Breast epithelium (tissue), 4 donors: ENCODE measurements at places on chromosomes 12 and 14.

DNA sequence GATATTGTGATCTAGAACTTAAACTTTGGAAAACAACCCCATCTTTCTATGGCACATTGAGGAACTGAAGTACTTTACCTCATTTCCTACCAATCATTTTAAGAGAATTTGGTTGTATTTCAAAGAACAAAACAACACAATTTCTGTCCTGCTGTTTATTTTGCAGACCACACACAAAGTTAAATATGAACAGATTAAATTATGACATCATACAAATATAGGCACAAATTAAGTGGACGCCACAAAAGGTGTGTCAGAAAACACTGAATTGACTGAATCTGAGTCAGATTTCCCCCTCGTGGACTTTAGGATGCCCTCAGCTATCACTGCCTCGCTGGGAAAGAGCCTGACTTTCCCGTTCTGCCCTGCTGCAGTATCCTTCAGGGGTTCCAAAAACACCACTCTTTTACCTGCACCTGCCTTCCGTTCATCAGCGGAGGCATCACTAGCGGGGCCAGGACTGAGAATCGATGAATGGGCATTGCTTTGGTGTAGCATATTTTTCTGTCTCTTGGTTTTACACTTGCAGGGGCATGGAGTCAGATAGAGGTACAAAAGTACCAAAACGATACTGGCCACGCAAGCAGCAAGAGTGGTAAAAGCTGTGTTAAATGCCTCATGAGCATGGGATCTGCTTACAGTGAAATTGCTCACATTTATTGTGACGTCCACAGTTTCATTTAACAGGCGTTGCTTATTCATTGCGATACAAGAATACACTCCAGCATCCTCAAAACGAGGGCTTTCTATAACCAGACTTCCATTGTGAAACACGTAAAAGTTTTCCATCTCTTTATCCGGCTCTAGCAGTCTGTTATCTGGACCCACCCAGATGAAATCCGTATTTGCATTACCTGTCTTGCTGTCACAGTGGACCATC is 2.0 kb upstream of the PCED1B start:
- no peaks in the 10 kb centered on the region for H3K27me3 ChIP-seq
- H3K27ac ChIP-seq = peak overlapping the region; percentile 94
- peak overlapping the region; percentile 74 for H3K4me3 ChIP-seq
- no peaks in the 10 kb centered on the region for H3K4me1 ChIP-seq

DNA sequence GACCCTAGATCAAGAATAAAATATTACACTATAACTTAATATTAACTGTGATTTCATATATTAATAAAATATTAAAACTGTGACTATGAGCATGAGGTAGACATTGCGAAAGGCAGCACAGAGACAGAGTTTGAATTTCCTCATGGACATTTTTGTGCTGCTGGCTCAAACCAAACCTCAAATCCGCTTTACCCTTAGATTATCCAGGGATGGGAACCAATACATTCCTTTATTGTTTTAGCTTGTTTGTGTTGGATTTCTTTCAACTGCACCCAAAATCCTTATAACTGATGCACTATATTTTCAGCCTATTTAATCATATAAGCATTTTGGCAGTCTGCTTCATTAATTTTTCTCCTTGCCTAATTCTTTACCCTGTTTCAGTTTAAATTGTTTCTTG is 436.7 kb downstream of the ATP23 start:
- no peaks in the 10 kb centered on the region for H3K27me3 ChIP-seq
- DNase-seq = no peak
- H3K4me1 ChIP-seq = no peaks in the 10 kb centered on the region
- no peak overlapping the region for H3K27ac ChIP-seq

- H3K27ac ChIP-seq = no peak overlapping the region
- H3K4me3 ChIP-seq = no peak overlapping the region
- peak; percentile 51 for DNase-seq
- no peaks in the 10 kb centered on the region for H3K4me1 ChIP-seq
- no peaks in the 10 kb centered on the region for H3K27me3 ChIP-seq
Measured at GRCh38 chr12:52356031-52356761, 11.1 kb downstream of the KRT85 start.

- no peaks in the 10 kb centered on the region for H3K27me3 ChIP-seq
- no peak overlapping the region for H3K4me3 ChIP-seq
- no peak overlapping the region for H3K27ac ChIP-seq
- DNase-seq = no peak
Measured at GRCh38 chr12:75503459-75503858, 8.0 kb downstream of the KRR1 start.

DNA sequence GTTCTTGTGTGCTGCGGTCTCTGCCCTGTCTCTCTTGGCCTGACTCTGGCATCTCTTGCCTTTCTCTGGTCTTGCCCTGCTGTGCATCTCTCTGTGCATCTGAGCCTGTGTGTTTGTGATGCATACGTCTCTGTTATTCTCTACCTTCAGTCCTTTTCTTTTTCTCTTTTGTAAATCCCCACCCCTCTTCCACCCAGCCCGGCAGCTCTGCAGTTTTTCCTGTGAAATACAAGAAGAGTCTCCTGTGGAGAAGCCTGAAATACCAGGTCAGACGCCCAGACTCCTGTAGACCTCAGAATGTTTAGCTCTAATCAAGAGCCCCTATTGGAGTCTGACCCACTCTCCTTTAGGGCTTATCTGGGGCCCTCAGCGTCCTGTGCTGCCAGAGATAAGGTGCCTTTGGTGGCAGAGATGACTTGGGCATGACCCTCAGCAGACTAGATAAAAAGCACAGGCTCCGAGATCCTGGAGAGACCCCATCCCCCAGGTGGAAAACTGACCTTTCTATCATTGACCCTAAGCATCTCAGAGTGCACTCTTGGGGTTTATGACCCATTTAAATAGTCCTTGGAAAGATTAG is 167.5 kb upstream of the SRRM4 start:
- no peak for DNase-seq
- no peak overlapping the region for H3K4me3 ChIP-seq
- H3K27me3 ChIP-seq = no peaks in the 10 kb centered on the region
- H3K27ac ChIP-seq = no peak overlapping the region
- H3K4me1 ChIP-seq = no peaks in the 10 kb centered on the region
- H3K36me3 ChIP-seq = no peaks in the 10 kb centered on the region

DNA sequence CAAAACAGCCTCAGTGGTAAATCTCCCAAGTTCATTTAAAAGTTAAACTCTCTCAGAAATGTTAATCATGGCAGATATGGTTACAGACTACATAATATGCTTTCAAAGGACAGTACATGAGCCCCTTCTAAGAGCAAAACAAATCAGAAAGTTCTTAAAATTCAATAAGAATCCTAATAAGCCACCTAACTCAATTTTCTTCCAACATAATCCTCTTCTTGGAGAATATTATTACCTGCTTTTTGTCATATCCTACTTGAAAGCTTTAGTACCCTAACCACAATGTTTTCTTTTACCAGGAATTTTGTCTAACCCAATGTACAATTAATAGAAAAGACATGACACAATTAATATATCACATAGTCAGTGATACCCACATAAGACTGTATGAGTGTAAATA is 236.5 kb upstream of the ATP2B1 start:
- no peaks in the 10 kb centered on the region for H3K4me1 ChIP-seq
- DNase-seq = no peak
- H3K27ac ChIP-seq = no peak overlapping the region
- H3K36me3 ChIP-seq = no peaks in the 10 kb centered on the region

GRCh38 chr12:83886479-83886878 is 1026.1 kb downstream of the SLC6A15 start:
- no peak for DNase-seq
- no peaks in the 10 kb centered on the region for H3K4me1 ChIP-seq
- H3K4me3 ChIP-seq = no peak overlapping the region

DNA sequence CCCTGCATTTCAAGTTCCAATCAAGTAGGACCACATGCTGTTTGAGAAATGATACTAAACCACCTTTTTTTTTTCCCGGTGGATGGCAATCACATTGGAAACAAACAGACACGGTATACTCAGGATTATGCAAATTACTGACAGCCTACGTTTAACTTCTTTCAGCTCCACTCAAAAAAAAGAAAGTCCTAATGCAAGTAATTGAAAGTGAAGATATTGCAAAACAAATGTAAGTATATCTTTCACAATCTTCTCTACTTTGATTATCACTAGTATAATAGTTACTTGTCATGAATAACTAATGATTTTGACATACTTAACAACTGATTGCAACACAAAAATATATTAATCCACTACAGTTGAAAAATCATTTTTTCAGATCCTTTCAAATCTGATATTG is 2.6 kb upstream of the OSBPL8 start:
- no peaks in the 10 kb centered on the region for H3K27me3 ChIP-seq
- H3K4me3 ChIP-seq = no peak overlapping the region
- no peaks in the 10 kb centered on the region for H3K4me1 ChIP-seq
- no peak for DNase-seq
- no peaks in the 10 kb centered on the region for H3K36me3 ChIP-seq

GRCh38 chr12:2574355-2574935 is 220.3 kb upstream of the FKBP4 start:
- H3K27me3 ChIP-seq = no peaks in the 10 kb centered on the region
- H3K36me3 ChIP-seq = no peaks in the 10 kb centered on the region
- H3K4me3 ChIP-seq = no peak overlapping the region
- DNase-seq = no peak
- no peak overlapping the region for H3K27ac ChIP-seq

- H3K36me3 ChIP-seq = no peaks in the 10 kb centered on the region
- no peak for DNase-seq
- H3K4me1 ChIP-seq = peaks cover 35% of the 10 kb centered on the region
- H3K4me3 ChIP-seq = no peak overlapping the region
Measured at GRCh38 chr14:68935761-68936214, 43.3 kb downstream of the ACTN1 start.

DNA sequence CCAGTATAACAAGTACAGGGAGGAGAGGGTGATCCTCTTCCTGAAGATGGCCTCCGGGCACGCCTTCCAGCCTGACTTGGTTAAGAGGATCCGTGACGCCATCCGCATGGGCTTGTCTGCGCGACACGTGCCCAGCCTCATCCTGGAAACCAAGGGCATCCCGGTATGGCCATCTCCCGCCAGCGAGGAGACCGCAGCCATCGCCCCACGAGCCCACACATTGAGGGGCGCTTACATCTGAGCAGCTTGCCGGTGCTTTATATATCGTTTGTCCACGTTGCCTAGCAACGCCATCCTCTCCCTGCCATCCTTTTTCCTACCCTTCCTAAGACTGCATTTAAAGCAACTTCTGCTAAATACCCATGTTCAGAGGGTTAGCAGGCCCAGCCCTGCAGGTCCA is 71.5 kb downstream of the AACS start:
- H3K27me3 ChIP-seq = no peaks in the 10 kb centered on the region
- H3K27ac ChIP-seq = no peak overlapping the region
- H3K4me3 ChIP-seq = no peak overlapping the region
- DNase-seq = no peak

DNA sequence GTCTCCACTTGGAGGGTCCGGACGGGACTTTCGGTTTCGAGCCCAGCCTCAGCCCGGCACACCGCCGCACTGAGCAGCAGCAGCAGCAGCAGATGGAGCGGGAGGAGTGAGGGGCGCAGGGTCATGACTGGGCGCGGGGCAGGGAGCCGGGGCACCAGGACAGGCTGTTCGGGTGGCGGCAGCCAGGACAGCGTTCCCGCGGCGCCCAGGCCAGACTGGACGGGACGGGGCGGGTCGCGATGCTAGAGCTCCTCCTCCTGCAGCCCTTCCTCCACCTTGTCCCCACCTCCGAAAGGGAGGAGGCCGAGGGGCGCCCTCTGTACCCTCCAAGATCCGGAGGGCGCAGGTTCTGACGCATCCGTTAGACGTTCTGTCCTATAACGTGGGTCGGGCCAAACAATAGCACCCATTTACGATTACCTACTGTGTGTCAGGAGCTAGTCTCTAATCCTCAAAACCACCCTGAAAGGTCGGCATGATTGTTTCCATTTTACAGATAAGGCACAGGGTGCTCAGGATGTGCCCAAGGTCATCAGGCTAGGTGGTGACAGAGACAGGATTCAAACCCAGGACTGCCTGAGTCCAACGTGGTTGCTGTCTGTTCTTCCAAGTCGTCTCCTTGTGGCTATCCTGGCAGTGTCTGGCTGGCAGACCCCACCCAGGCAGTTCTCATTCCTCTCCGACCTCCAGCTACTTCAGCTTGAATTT is at the start of gene FKBP11:
TSS of gene FKBP11 (minus strand) at position 189 of the 708 bp plus-strand sequence. CDS start at position 125, 64 bp downstream.
- peak; percentile 37 for DNase-seq
- no peaks in the 10 kb centered on the region for H3K27me3 ChIP-seq
- H3K36me3 ChIP-seq = no peaks in the 10 kb centered on the region
- peak within 1 kb of the TSS; percentile 87 for H3K4me3 ChIP-seq
- no peaks in the 10 kb centered on the region for H3K4me1 ChIP-seq
- H3K27ac ChIP-seq = peak within 1 kb of the TSS; percentile 73

GRCh38 chr14:77316872-77317301 is 3.8 kb downstream of the POMT2 start:
- no peak for DNase-seq
- peaks cover 32% of the 10 kb centered on the region for H3K4me1 ChIP-seq
- no peaks in the 10 kb centered on the region for H3K36me3 ChIP-seq

GRCh38 chr12:20415641-20416040 is 47.3 kb downstream of the PDE3A start:
- H3K4me1 ChIP-seq = no peaks in the 10 kb centered on the region
- H3K4me3 ChIP-seq = no peak overlapping the region
- H3K27ac ChIP-seq = no peak overlapping the region
- DNase-seq = no peak

DNA sequence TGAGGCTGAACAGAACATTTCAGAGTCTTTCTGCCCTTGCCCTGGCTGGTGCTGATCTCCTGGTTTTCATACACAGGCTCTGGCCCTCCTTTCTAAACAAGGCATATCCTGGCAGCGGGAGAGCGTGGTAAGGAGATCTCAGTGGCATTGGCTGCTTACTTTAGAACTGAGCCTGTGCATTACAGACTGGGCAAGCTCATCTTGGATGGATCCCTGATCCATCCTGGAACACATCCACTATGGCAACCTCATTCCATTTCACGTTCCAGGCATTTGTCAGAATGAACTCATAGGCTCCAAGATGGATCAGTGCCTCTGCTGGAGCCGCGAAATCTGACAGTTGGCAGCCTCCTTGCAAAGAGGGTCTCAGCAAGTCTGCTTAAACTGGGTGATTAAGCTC is 224.5 kb upstream of the PELI2 start:
- H3K27me3 ChIP-seq = no peaks in the 10 kb centered on the region
- no peak for DNase-seq
- no peak overlapping the region for H3K27ac ChIP-seq
- no peaks in the 10 kb centered on the region for H3K36me3 ChIP-seq
- no peaks in the 10 kb centered on the region for H3K4me1 ChIP-seq

DNA sequence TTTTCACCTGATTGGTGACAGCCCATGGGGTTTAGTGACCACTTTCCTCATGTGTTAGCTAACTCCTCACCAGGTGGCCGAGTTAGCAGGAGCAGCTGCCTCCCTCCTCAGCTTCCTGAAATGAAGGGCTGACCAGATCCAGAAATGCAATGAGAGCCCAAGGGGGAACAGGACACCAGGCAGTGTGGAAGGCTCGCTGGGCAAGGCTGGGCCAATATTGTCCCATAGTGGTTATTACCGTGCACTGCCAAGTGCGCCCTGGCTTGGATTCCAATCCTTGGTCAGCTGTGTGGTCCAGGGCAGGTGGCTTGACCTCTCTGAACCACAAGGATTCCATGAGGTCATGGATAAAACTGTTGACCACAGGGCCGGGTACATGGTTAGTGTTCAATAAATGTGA is 3.6 kb upstream of the HSPB8 start:
- DNase-seq = no peak
- H3K36me3 ChIP-seq = no peaks in the 10 kb centered on the region
- no peaks in the 10 kb centered on the region for H3K27me3 ChIP-seq
- H3K4me1 ChIP-seq = peaks cover 4% of the 10 kb centered on the region
- no peak overlapping the region for H3K4me3 ChIP-seq
- H3K27ac ChIP-seq = no peak overlapping the region

- H3K27me3 ChIP-seq = no peaks in the 10 kb centered on the region
- no peak overlapping the region for H3K27ac ChIP-seq
- H3K36me3 ChIP-seq = no peaks in the 10 kb centered on the region
Measured at GRCh38 chr12:46174061-46174662, 94.7 kb downstream of the SLC38A1 start.

GRCh38 chr12:128940090-128940888 is 87.0 kb downstream of the GLT1D1 start:
- no peaks in the 10 kb centered on the region for H3K27me3 ChIP-seq
- DNase-seq = no peak
- H3K4me1 ChIP-seq = no peaks in the 10 kb centered on the region
